ENCODE measurements at places on chromosomes 7 and 10.

- DNase-seq = no peak
These were observed 145.8 kb upstream of the ANK3 start for GRCh38 chr10:60535427-60535826.

GRCh38 chr10:59019603-59020002 lies 156.8 kb upstream of the PHYHIPL start:
- DNase-seq = no peak

GRCh38 chr7:150974468-150975391 lies 3.4 kb downstream of the KCNH2 start:
- DNase-seq = peak; percentile 41

DNA sequence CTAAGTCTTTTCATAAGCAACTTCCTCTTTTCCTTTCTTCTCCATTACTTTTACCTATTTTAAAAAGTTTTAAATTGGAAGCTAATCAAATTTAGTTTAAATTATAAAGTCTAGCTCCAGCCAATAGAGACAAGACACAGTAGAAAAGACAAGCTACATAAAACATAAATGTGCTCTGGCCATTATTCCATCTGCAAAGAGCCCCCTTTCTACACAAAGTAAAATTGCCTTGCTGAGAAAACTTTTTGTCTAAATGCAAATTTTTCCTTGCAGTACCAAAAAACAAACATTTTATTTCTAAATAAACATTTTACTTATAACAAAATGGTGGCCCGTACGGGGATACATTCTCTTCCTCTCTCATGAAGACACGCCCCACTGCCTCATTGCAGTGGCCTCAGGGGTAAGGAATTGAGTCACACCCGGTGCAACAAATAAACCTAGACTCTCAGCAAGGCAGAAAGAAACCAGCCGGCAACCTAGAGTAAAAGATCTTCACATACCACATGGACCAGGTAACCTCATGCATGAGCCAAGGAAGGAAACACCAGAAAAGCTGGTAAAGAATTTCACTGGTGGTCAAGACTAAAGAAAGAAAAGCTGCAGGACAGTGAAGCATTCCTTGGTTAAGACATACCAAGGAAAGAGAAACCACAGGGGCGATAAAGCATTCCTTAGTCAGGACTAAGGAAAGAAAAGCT lies 71.6 kb upstream of the ZNF746 start:
- DNase-seq = no peak

GRCh38 chr10:130022511-130023299 lies 58.6 kb upstream of the EBF3 start:
- DNase-seq = no peak

DNA sequence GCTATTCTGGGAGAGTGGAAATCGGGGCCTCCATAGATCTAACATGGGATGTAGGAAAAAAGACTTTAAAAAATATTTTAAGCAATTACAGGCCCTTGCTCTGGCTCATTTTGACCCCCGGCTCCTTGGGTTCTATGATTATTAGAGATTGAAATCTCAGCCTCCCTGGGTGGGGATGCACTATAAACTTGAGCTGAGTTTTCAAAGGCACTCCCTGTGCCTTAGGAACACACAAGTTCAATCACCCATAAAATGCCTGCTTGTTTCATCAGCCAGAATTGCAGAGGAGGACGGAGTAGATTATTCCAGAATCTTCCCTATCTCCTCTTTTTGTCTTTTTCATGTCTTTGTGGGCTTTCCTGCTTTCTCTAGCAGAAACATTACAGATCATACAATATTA lies 145.4 kb downstream of the CUBN start:
- DNase-seq = no peak

DNA sequence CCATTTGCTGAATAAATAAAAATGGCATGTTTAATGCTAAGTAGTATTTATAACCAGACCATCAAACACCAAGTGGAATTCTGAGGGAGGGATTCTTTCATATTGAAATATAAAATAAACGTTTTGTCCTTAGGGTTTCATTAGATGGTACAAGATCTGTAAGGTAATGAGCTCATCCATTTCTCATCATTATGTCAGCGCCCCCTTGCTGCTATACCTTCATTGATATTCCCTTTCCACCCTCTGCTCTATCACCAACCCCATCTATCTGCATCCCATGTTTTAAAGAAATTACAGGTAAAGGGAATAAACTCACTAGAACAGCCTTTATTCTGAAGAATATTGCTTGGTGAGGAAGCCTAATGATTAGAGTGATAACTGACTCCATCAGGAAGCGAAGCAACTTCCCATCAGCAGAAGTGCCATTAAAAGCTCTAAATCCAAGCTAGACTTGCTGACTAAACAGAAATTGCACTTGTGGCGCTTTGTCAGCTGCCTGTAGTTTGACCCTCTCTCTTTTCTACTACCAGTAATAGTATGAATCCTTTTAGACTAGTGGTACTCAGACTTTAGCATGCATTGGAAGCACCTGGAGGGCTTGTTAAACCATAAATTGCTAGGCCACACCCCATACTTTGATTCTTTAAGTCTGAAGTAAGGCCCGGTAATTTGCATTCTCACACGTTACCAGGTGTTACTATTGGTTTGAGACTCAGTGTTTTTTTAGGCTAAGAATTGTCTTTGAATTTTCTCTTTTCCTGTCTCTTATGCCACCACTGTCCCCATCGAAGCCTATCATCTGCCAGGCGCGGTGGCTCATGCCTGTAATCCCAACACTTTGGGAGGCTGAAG lies 27.5 kb downstream of the ADD3 start:
- no peak for DNase-seq

GRCh38 chr7:151623766-151624165 lies 104.1 kb upstream of the RHEB start:
- no peak for DNase-seq

DNA sequence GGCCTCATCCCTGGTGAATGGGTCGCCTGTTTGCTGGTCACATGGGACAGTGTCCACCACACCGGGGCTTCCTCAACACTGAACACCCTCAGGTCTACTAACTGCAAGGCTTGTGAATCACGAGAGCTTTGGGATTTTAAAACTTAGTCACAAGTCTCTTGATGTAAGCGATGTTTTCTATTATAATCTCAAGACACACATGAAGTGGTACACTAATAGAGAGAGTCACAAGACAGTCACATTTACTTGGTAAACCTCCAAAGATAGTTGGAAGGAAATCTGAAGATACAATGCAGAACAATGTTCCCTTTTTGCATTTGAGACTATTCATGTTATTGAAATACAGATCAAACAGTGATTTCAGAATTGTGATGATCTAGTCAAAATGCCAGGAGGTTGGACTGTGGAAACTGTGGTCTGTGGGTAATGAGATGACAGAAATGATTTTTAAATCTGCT lies 233.1 kb upstream of the KLF6 start:
- no peak for DNase-seq

DNA sequence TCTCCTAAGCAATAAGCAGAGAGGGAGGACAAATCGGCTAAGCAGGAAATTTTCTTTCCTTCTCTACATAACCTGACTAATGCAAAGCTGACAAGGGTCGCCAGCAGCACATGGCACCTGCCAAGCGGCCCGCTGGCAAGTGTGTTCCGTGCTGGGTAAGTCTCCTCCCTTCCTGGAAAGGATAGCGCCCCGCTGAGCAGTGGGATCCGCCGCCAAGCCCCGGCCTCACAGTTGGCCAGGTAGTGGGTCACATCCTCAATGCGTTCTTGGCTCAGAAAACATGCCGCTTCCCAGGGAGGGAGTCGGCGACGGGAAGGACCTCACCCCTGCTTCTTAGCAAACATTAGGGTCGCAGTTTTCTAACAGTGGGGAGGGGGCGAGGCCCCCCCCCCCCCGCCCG lies 488.9 kb upstream of the NUPR2 start:
- no peak for DNase-seq

- no peak for DNase-seq
These were observed 19.7 kb downstream of the AQP1 start for GRCh38 chr7:30931161-30931928.

GRCh38 chr10:20809631-20810030 lies 87.5 kb downstream of the NEBL start:
- DNase-seq = no peak

GRCh38 chr10:132418527-132419416 lies 21.8 kb downstream of the PWWP2B start:
- DNase-seq = no peak

- DNase-seq = no peak
These were observed 110.7 kb upstream of the MTPN start for GRCh38 chr7:136087881-136088280.

DNA sequence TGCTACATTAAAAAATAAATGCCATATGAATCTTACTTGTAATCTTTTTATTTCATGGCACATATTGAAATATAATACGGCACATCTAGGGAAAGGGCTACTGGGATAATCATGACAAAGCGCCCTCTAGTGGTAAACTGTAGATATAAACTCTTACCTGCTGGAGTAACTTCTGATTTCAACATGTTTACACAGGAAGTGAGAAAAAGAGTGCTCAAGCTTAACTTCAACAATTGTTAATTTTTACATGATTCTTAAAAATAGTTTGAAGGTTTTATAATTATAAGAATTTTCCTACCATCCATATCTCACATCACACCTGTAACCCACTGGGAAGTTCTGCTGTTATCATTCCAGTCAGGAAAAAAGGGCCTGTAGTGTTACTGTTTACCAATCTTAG lies 2.0 kb upstream of the HEPACAM2 start:
- no peak for DNase-seq

GRCh38 chr10:117419159-117419558 lies 43.9 kb upstream of the PDZD8 start:
- no peak for DNase-seq

DNA sequence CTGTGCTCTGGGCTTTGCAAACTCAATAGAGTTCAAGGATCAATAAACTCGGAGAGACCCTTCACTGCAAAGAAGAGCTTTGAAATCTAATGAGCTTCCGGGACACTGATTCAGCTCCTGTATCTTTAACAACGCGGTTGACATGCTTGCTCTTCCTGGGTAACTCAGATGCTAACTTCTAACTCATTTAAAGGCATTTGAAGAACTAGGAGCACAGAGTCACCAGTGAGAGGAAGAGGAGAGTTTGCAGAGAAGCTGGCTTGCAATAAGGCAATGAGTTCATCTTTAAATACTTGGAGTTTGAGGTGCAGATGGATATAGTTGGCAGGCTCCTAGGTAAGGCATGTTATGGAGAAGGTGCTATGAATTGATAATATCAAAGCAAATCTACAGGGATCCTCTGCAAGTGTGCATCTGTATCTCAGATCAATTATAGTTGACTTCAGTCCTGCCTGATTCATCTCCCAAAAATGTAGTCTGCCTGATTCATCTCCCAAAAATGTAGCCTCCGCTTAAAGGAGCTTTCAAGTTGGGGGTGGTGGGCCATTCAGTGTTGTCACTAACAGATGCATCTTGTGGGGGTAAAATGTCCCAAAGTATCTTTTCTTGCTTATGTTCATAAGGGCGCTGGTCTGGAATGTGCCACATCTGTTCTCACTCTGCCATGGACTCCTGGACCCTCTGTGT lies 182.5 kb upstream of the PRSS58 start:
- DNase-seq = no peak

DNA sequence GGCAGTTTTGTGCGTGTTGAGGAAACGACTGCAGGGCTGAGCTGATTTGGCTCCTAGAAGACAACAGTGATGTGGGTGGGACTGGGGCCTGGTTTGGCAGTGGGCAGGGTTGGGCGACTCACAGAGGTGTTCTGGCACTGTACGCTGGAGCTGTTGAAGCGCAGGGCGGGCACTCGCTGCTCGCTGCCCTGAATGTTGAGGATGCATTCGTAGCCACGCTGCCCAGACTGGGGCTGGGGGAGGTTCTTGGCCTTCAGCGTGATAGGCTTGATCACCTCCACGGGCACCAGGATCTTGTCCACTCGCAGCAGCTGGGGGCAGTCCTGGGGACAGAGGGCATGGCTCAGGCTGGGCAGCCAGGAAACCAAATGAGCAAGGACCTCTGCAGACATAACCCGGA lies 365.4 kb downstream of the PLXNA4 start:
- DNase-seq = no peak

DNA sequence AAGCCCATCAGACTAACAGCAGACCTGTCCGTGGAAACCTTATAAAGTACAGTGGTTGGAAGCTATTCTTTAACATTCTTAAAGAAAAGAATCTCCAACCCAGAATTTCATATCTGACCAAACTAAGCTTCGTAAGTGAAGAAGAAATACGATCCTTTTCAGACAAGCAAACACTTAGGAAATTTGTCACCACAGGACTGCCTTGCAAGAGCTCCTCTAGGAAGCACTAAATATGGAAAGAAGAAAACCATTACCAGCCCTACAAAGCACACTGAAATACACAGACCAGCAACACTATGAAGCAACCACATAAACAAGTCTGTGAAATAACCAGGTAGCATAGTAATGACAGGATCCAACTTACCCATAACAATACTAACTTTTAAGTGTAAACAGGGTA lies 177.7 kb upstream of the PRSS1 start:
- no peak for DNase-seq

- DNase-seq = peak; percentile 59
These were observed 10.9 kb downstream of the LIMK1 start for GRCh38 chr7:74094224-74095101.

DNA sequence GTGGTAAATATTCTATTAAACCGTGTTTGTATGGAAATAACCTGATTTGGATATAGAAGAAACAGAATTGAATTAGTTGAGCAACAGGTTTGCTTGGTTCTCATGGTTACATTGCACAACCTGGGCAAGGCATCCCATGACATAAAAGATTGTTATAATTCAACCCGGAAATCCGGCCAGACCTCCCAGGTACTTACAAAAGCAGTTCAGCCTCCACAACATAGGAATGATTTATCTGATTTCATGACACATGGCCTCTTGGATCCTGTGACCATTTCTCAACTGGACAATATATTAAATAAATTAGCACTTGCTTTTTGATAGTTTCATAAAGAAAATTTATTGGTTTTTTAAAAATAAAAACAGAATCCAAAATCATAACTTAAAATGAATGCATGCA lies 55.1 kb upstream of the PTPN12 start:
- DNase-seq = no peak

- DNase-seq = no peak
These were observed 32.0 kb downstream of the SFMBT2 start for GRCh38 chr10:7378602-7379403.

- DNase-seq = no peak
These were observed 34.1 kb upstream of the CAPZA2 start for GRCh38 chr7:116828281-116828680.

- DNase-seq = no peak
These were observed 148.2 kb downstream of the PRKCQ start for GRCh38 chr10:6431861-6432260.

GRCh38 chr10:26622891-26623290 lies 74.6 kb upstream of the PDSS1 start:
- DNase-seq = no peak

- no peak for DNase-seq
These were observed 604 bp upstream of the STAM start for GRCh38 chr10:17643339-17643754.

- no peak for DNase-seq
These were observed 12.5 kb upstream of the HERPUD2 start for GRCh38 chr7:35707422-35707821.

- DNase-seq = no peak
These were observed 78.6 kb downstream of the CCDC71L start for GRCh38 chr7:106582365-106582764.

DNA sequence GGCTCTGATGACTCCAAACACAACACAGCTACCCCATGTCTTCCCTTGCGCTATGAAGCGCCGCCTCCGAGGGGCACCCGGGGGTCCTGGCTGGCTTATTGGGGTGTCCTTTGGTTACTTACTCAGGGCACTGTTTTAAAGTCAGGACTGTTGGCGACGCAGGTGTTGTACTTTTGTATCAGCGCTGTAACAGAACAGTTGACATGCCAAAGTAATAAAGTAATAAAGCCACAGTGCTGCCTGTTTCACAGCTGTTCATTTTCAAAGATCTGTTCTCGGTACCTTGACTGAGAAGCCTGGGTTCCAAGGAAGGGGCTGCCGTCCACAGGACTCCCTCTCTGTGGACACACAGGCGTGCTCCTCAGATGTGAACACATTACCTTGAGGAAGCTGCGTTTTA lies 64.1 kb downstream of the WDR37 start:
- no peak for DNase-seq
